ENCODE measurements at places on chromosomes 7 and 10.

GRCh38 chr10:62627983-62628382, 176.5 kb upstream of the ADO start:
- no peak for DNase-seq

DNA sequence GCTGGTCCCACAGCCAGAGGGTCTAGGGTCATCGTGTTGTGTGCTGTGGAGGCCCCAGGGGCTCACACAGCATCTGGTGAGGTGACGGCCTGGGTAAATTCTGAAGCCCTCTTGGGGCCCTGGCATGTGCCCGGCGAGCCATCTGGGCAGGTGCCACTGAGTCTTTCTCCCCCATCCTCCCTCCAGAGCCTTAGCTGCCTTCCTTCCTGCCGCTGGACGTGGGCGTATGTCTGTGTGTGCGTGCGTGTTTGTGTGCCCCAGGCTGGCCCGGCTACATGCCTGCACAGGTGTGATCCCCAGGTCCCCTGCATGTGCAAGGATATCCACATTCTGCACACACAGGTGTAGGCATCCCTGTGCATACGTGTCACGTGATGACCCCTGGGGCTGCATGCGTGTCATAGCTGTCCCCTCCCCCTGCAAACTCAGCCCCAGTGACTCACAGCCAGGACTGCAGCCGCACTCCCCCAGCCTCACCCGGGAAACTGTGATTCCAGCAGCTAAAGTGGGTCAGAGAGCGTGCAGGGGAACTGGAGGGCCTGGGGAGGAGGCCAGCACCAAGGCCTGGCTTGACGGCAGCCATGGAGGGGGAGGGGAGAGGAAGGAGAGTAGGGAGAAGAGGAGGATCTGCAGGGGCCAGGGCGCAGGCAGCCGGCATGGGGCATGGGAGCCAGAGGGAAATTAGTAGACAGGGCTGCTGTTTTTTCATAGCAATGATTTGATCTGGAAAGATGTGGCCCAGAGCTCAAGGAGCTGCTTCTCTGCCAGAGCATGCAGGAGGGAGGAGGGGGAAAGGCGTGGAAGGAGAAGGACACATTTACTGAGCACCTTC, 46.4 kb downstream of the ELFN1 start:
- no peak for DNase-seq

DNA sequence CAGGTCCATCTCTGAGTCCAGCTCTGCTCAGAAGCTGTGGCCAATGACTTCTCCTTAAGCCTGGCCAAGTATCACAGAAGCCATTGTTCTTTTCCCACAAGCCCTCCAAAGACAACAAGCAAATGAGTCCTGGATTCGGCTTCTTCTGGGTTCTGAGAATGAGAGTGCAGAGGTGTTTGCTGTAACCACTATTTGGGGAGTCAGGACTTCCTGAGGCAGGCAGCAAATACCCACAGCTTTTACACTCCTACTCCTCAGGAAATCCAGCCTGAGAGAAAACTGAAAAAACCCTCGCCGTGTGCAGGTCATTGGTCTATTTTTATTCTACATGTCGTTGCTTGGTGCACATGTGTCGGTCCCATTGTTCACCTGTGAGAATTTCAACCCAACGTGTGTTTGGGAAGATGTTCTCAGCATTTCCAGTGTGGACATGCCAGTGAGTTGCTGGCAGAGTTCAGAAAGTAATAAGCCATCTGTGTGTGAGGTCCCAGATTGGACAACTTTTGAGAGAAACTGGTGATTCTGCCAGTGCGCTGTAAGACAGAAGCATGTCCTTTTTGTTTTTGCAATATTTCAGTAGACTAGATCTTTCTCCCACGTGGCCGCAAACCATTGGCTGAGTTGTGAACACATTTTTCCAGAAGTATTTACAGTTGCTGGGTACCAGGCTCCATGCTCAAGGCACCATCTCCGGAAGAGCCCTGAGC, 121.6 kb upstream of the LYZL2 start:
- no peak for DNase-seq

- DNase-seq = no peak
Observed at GRCh38 chr10:6204341-6205191, 1.8 kb downstream of the PFKFB3 start.

GRCh38 chr10:78063236-78063635, 29.6 kb downstream of the RPS24 start:
- DNase-seq = no peak

GRCh38 chr7:141071855-141072547, 1.9 kb upstream of the TMEM178B start:
- no peak for DNase-seq

- no peak for DNase-seq
Observed at GRCh38 chr7:131934452-131934851, 378.0 kb upstream of the PODXL start.

DNA sequence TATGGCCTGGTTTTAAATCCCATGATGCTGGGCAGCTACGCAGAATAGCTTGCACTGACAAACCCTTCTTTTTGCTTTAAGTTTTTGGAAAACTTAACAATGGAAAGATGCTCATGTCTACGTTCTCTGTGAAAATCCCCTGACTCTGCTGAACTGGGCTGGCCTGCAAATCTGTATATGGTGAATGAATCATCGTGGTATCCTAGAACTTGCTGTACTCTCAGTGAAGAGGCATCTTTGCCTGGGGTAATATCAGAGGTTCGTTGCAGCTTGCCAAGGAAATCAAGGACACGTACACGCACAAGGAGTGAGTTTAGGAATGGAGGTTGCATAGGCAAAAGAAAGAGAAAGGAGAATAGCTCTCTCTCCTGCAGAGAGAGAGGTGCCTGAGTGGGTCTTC, 382.0 kb upstream of the ADARB2 start:
- no peak for DNase-seq

GRCh38 chr10:69065406-69066361, 22.2 kb upstream of the SRGN start:
- no peak for DNase-seq

DNA sequence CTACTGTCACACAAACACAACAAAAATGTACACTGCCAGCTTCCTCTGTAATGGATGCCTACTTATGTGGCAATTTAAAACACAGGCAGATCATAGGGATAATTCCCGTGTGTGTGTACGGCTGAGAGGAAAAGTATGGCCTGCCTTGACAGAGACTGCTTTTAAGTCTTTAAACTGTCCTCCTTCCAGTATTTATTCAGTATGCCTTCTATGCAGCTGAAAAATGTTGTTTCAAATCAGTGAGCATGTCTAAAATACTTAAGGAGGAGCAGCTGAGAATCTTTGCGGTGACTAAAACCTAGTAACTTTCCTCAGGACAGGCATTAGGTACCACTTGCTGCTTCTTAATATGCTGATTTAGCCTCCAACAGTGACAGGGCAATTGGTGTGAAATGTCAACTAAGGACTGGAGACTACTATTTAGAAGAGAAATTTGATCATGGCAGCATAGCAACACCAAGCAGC, 126.3 kb downstream of the CACNA2D1 start:
- DNase-seq = no peak

- DNase-seq = no peak
Observed at GRCh38 chr10:15796098-15796759, 64.1 kb downstream of the MINDY3 start.

GRCh38 chr7:130960208-130960988, 226.4 kb upstream of the KLF14 start:
- peak; percentile 49 for DNase-seq

- no peak for DNase-seq
Observed at GRCh38 chr7:163298-163695, 29.1 kb upstream of the FAM20C start.

DNA sequence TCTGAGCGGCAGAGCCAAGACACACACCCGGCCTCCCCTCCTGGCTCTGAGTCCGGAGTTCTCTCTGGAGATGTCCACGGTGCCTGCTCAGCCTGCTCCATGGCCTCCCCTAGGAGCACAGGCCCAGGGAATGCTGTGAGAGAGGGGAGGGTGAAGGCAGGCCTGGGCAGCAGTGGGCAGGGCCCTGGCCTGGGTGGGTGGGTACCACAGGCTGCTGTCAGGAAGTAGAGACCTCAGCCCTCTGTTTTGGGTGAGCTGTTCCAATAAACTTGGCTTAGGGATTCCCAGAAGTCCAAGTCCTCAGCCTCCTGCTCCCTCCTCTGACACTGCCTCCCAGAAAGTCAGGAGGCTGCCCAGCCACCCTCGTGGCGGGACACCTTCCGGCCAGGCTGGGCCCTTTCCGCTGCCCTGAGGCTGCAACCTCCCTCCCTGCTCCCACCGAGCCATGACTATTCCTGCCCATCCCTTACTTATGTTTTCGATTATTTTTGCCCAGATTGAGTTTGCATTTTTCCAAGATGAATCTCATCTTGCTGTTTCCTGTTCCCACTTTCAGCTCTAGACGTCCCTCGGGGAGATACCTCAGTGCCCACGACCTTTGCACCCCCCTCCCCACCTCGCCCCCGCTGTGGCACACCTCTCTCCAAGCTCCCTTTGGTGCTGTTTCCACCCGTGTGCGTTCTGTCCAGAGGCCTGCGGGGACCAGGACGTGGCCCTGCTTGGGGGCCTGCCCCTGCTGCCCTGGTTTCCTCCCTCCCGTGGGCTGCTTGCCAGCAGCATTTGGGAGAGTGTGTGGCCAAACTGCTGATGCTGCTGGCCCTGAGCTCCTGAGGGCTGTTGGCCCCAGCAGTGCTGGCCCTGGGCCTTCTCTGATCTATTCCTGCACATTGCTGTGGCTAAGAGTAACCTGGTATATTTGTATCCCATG, 5.8 kb upstream of the POLM start:
- DNase-seq = no peak

DNA sequence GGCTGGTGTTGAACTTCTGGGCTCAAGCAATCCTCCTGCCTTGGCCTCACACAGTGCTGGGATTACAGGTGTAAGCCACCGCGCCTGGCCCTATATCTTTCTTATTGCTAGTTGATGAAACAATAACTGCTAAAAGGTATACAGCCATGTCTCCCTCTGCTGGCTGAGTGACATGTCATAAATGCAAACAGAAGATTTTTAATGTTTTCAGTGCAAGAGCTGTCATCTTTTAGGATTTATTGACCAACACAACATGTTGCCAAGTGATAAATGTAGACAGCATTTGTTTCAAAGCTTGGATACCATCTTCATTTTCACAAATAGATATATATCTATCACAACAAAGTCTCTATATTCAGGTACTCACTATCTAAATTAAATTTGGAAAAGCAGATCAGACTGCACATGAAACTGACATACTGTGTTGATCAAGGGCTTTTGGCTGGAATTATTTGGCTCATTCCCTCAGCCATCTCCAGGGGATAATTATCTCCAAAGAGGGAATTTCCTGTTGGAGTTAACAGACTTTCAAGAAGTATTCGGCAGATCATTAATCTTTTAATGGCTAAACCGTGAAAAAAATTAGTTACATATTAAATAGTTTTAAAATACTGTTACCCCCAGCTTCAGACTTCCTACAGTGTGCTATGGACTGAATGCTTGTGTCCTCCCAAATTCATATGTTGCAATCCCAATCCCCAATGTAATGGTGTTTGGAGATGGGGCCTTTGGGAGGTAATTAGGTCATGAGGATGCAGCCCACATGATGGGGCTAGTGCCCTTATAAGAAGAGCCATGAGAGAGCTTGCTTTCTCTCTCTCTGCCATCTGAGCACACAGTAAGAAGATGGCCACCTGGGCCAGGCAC, 41.3 kb upstream of the SRPK2 start:
- DNase-seq = no peak

- DNase-seq = no peak
Observed at GRCh38 chr7:123367484-123368122, 166.8 kb downstream of the IQUB start.

DNA sequence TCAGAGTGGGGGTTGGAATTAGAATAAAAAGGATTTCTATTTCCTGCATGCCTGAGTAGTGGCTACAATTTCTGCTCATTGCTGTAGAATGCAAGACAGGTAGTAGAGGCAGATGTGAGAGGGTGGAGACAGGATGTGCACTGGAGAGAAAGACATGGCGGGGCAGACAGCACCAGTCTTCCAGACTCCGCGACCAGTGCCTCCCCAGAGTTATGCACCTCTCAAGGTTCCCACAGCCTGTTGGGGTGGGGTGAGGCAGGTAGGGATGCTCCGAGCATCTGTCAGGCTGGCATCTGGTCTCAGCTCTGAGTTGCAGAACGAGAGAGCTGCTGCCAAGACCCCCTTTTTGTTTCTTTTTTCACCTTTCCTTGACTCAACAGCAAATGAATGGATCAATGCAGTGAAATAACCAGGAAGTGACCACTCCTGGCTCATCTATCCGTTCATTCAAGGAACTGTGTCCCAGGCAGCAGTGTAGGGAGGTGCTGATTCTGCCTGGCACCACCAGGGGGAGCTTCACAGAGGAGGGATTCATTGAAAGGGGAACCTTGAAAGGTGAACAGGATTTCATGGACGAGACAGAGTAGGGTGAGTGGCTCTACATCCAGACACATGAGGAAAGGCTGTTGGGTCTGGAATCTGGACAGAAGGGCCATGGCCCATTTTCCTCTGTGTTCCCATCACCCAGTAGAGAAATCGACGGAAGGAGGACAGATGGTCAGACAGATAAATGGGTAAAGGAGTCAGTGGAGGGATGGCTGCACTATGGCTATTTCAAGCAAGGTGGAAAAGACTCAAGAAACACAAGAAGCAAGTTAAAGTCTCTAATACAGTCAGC, 17.2 kb upstream of the SLC18A3 start:
- peak; percentile 22 for DNase-seq

GRCh38 chr7:143437578-143437977, 5.7 kb upstream of the TAS2R60 start:
- DNase-seq = no peak

DNA sequence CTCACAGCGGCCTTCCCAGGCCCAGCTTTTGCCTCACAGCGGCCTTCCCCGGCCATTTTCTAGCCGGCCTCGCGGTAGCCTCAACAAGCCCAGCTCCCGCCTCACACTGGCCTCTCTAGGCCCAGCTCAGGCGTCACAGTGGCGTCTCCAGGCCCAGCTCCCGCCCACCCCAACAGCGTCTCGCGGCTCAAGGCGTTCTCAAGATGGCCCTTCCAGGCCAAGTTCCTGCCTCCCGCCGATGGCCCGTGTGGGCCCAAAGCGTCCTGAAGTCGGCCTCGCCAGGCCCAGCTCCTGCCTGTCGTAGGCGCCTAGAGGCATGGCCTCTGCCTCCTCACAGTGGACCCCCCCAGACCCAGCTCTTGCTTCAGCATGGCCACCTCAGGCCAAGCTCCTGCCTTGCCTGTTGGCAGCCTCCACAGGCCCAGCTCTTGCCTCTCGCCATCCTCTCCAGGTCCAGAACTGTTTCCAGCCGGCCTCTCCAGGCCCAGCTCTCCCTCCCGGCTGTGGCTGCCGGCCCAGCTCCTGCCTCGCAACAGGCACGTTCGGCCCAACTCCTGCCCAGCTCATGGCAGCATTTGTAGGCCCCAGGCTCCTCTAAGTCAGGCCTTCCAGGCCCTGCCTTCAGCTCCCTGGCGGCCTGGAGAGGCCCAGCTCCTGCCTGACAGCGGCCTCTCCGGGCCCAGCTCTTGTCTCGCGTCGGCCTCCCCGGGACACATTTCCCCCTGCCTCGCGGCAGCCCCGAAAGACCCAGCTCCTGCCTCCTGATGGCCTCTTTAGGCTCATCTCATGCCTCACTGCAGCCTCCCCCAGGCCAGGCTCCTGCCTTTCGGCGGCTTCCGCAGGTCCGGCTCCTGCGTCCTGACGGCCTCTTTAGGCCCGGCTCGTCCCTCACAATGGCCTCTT, 18.8 kb upstream of the TMEM248 start:
- no peak for DNase-seq

DNA sequence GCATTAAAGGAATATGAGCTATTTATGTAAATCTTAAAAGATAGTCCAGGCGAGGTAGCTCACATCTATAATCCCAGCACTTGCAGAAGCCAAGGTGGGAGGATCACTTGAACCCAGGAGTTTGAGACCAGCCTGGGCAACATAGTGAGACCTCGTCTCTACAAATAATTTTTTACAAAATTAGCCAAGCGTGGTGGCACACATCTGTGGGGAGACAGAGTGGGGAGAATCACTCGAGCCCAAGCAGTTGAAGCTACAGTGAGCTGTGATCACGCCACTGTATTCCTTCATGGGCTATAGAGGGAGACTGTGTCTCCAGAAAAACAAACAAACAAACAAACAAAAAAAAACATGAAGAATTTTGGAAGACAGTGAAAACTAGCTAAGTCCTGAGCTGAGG, 28.4 kb downstream of the HERC4 start:
- no peak for DNase-seq

All from activated CD8-positive, alpha-beta memory T cell treated with anti-CD3 and anti-CD28 coated beads for 4 hours (primary cell).